ENCODE measurements at places on chromosomes 2 and 18.

GRCh38 chr2:108268001-108268400 lies 20.7 kb upstream of the SULT1C2 start:
- DNase-seq: no peak

- no peak for DNase-seq
Measured at GRCh38 chr2:187554011-187554703, at the start of gene TFPI. TSS of gene TFPI (minus strand) at chr2:187554435. CDS start at chr2:187503768, 50,667 bp downstream.

DNA sequence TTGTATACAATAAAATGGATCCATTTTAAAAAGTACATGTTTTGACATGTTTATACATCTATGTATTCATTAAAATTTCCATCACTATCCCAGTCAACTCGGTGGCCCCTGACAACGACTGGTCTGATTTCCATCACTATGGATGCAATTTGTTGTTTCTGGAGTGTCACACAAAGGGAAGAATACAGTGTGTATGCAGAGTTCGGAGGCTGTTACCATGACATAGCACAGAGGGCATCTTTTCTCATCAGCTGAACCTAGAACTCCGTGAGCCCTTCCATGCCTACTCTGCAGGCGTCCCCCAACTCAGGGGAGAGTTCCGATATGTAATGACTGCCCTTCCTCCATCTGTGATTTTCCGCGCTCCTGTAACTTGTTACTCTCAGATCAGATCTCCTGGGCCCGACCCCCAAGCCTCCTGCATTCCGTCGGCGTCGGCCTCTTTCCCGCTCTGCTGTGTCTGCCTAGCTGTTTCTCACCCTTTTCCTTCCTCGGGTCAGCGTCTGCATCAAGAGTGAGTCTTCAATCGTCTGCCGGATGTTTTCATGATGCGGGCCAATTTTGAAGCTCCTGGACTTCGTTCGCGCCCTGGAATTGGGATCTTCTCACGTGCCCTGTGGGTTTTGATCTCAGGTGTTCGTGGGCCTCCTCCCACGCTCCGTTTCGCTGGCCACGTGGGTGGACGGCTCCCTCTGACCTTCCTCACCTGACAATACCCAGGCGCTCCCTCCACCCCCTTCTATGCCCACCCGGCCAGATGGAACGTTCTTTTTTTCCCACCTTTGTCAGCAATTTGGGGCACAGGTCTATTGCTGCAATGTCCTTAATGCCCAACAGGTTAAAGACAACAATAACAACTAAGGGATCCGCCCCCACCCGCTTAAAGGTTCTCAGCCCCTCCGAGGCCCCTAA lies 161.0 kb downstream of the TWIST2 start:
- DNase-seq: no peak

- DNase-seq: no peak
Measured at GRCh38 chr2:23616630-23617029, 231.7 kb downstream of the KLHL29 start.

DNA sequence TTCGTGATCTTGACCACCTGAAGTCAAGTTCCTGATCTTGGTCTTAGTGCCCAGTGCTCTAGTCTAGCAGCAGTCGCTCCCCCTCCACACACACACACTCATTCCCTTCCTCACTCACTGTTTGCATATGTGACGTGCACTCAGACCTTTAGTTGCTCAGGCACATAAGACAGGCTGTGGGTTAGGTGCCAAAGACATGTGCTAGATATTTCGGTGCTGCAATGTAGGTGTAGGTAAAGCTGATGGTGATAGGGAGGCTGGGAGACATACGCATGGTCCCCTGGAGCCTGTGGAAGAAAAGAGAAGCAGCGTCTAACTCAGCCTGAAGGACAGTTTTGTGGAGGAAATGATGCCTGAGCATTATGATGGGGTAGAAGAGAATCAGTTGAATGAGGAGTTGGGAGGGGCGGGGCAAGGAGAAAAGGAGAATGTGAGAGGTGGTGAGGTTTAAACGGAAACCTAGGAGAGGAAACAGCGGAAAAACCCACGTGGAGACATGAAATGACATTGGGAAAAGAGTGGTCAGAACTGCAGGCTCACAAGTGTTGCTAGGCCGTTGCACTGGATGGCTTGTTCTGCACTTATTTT lies 3.8 kb downstream of the TTC39C start:
- no peak for DNase-seq

- DNase-seq: no peak
Measured at GRCh38 chr18:39730606-39731005, 2165.0 kb upstream of the CELF4 start.

DNA sequence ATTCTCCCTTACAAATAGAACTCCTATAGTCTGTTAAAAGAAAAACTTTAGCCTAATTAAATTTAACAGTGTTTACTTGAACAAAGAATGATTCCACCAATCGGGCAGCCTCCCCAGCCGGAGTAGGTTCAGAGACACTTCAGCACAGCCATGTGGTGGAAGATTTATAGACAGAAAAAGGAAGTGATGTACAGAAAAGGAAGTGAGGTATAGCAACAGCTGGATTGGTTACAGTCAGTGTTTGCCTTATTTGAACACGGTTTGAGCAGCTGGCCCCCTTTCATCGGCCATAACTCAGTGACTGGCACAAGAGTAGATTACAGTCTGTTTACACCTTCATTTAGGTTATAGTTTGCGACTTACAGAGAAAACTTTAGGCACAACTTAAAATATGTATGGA lies 2.1 kb upstream of the SKA1 start:
- DNase-seq: no peak

- DNase-seq: no peak
Measured at GRCh38 chr18:46736135-46736534, 20.7 kb downstream of the ST8SIA5 start.

DNA sequence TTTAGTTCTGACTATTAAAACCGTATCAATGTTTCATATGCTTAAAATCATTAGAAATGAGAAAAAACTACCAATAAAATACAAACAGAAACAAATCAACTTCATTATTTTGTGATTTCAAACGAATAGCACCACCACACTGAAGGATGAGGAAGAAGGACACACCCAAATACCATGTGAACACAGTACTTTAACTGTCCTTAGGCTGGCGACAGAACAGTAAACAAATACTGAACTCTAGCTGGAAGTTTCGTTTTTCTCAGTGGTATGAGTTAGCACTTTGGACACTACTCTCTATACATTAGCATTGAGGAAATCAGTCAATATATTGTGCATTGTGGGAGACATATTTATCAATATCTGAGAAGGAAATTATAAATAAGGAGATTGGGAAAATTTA lies 202.4 kb upstream of the AGAP1 start:
- DNase-seq: no peak

GRCh38 chr2:173808718-173809117 lies 156.5 kb downstream of the SP3 start:
- no peak for DNase-seq

DNA sequence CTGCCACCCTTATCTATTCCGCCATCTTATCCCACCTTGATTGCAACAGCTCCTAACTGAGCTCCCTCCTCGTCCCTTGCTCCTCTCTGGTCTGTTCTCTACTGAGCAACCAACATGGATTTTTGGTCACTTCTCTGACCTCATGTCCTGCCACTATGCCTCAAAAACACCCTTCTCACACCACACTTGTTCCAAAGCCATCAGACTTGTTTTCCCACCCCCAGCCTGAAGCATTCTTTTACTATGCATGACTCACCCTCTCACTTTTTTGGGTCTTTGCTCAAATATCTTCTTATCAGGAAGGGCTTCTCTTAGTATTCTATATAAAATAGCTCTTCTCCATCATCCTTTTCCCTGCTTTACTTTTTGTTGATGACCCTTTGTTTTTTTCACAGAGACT lies 2.7 kb upstream of the FAM237A start:
- no peak for DNase-seq

DNA sequence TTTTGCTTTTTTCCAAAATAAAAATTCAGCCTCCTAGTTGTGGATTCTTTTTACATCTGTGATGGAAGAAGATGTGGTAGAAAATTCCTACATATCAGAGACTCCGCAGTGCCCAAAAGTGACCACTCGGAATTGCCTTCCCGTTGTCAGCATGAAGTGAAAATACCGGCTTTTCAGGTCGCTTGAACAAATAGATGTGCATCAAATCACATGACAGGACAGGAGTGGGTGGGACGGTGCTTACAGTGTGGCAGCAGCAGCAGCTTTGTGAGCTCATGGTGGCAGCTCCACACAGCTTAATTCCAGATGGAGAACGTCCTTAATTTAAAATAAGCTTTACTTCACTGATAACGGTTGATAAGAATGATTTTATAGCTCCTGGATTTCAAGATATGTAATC lies 20.3 kb downstream of the SALL3 start:
- DNase-seq: no peak

DNA sequence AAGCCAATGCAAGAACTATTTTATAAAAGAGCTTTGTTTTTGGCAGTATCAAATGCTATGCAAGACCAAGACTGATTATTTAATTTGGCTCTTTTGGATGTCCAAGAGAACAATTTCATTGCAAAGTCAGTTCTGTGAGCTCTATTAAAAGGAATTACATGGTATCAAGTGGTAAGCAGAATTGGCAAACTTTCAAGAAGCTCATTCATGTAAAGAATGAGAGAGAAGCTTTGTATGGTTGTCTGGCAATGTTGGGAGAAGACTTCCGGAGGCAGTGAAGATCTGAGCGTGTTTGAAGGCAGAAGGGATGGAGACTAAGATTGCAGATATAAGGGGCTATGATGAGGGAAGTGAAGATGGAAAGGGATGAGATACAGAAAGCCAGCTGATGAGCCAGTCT lies 49.6 kb downstream of the CPS1 start:
- DNase-seq: no peak

DNA sequence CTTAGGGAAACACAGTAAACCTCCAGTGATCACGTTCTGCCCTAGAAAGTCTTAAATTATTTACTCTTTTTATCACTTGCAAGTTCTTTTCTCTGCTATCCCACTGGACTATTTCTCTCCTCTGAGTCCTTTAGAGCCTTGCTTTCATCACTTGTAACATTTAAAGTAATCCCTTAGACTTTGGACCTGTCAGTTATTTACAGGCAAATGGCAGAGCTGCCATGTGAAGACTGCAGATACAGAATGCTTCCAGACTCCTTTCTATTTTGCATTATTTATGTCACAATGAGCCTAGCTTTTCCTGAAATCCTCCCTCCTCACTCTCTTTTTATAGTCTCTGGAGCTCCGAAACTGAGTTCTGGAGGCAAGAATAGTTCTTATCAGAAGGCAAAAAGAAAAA lies 325.6 kb upstream of the TRIB2 start:
- DNase-seq: no peak

DNA sequence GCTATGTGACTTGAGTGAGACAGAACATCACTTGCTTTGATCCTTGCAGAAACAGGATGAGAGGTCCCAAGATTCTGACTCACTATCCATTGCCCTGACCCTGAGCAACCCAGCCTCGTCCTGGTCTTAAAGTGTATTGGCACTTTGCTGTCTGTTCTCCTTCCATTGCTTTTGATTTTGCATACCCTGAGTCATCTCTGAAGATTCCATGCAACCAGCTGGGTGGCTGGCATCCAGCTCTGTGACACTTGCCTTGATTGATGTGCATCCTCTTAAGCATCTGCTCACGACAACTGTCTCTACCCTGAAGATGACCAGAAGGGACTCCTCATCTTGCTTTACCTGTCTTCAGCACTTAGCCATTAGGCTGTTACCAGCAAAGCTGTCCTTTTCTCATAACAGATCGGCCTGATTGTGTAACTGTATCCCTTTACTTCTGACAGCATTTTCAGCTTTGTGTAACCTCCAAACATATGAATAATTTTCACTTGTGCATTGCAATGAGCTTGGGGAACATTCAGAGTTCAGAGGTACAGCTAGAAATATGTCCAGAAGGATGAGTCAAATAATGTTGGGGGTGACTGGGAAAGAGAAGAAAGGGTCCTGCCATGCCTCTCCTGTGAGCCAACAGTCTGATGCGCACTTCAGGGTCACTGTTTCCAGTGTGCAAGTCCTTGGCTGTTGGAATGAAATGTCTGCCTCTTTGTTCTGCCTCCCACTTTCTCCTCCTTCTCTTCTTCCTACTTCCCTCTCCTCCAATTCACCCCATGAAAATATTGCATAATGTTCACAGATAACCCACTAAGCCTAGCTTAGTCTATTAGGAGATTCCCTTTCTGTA lies 249.7 kb upstream of the OSR1 start:
- DNase-seq: no peak

DNA sequence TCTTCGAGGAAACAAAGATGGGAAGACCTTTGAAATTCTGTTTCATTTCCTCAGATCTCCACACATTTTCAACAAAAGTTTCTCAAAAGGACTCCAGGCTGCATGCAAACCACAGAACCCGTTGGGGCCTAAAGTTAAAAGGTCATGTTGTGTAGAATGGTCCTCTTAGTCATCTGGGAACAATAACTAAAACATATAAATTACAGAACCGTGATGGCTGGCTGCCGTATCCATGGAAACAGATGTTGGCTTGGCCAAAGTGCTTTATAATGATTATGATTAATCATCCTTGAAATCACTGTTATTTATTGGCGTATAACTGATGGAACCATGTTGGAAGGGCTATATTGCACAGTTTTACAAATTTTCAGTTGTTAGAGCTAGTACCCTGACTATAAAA lies 182.8 kb upstream of the CRIM1 start:
- DNase-seq: no peak

GRCh38 chr18:12038082-12038638 lies 55.5 kb upstream of the ANKRD62 start:
- no peak for DNase-seq

DNA sequence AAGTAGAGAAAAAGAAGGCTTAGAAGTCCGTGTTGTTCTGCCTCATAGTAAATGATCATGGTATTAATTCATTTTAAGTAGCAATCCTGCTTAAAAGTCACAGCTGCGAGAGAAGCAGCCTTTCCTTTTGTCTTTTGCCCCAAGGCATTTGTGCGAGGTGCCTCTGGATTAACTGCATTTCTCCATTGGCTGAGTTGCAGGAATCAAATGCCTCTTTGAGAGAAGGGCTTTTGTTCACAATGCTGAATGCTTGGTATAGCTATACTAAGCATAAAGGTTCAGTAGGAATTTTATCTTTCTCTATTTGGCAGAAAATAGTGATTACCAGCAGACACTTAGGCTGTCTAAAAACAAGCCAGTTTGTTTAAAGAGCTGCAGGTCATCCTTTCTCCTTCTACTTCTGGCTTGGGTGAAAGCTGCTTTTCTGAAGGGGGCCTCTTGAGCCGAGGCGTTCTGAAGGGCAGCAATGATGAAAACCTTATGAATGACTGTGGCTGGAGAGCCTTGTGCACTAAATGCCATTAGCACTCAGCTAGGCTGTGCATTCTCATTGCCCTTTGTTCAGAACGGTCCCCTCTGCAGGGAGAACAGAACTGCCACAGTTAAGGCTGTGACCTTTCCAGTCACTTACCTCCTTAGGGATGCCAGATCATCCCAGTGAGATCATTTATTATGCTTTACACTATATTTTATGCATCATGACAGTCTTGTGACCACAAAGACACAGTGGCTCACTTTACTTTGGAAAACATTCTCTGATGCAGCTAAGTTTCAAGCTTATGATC lies 68.8 kb upstream of the TMEM87B start:
- no peak for DNase-seq

- no peak for DNase-seq
Measured at GRCh38 chr2:98731041-98731893, at the start of gene MGAT4A. TSS of gene MGAT4A (minus strand) at chr2:98731132. CDS start at chr2:98726332, 4,800 bp downstream.

DNA sequence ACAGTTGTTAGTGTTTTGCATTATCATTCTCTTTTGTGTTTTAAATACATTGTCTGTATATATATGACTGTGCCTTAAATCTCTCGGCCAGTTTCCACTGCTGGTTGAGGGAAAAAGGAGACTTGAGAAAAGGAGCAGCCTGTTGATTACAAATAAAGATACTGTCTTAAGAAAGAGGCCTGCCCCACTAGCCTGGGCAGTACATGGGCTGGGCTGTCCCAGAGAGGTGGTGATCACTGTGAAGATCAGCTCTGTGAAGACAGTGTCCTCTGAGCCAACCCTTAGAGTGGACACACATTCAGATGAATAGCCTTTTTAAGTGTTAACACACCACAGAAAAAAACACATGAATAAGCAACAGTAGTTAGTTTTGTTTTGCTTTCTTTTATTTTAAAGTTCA lies 10.0 kb upstream of the OTX1 start:
- no peak for DNase-seq
